ENCODE measurements at places on chromosomes 11 and 22.

GRCh38 chr11:70707821-70708220, 309.5 kb downstream of the CTTN start:
- no peak for DNase-seq

- DNase-seq: no peak
Measured at GRCh38 chr22:42346722-42347121, 76.3 kb upstream of the TCF20 start.

- DNase-seq: no peak
Measured at GRCh38 chr11:102662607-102663006, 37.5 kb upstream of the MMP20 start.

DNA sequence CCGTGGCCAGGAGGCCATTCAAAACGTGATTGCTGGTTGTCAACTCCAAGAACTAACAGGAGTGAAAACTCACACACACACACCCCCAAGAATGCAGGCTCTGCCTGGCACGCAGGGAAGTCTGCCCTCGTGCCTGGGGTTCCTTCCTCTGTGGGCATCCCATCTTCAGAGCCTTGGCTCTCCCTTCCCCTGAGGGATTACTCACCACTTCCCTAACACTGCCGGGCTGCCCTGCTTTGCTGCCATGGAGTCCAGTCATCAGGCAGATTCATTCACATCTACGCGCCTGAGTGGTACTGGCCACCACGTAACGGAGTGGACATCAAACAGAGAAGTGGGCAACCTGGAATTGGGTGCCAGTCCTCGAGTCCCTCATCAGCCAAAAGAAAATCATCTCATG, 120.7 kb upstream of the TMEM45B start:
- DNase-seq: no peak

DNA sequence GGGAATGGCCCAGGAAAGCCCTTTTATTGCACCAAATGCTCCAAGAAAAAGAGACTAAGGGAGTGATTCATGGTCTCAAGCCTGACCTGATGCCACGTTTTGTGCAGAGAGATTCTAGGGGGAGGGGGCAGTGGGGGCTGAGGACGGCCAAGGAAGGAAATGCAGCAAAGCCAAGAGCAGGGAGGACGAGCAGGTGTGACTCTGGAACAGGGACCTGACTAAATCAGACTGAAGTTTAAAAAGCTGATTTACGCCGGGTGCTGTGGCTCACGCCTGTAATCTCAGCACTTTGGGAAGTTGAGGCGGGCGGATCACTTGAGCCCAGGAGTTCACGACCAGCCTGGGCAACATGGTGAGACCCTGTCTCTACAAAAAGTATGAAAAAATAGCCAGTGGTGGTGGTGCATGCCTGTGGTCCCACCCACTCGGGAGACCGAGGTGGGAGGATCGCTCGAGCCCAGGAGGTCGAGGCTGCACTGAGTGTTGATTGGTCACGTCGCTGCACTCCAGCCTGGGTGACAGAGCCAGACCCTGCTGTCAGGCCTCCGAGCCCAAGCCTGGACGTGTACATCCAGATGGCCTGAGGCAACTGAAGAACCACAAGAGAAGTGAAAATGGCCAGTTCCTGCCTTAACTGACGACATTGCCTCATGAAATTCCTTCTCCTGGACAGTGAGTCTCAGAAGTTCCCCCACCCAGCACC, 10.8 kb upstream of the IFITM3 start:
- no peak for DNase-seq

GRCh38 chr11:43723617-43724016, 43.1 kb downstream of the HSD17B12 start:
- DNase-seq: no peak

GRCh38 chr11:32153747-32154146, 62.9 kb downstream of the RCN1 start:
- no peak for DNase-seq

DNA sequence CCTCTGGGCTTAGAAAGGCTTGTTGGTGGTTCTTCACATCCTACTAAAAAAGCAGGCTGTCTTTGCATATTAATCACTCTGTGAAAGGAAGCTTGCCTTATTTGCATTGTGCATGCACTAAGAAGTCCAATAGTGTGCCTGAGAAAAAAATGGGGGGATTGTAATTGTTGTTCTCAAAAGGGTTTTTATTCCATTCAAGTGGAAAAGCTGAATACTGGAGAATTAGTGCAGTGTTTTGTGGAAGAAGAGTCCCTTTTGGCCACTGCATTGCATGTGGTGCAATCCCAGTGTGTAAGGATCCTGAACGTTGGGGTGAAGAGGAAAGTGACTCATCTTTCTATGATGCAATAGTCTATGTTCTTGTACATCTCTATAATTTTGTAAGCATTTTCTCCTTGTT, 16.5 kb downstream of the NCAM1 start:
- DNase-seq: no peak

DNA sequence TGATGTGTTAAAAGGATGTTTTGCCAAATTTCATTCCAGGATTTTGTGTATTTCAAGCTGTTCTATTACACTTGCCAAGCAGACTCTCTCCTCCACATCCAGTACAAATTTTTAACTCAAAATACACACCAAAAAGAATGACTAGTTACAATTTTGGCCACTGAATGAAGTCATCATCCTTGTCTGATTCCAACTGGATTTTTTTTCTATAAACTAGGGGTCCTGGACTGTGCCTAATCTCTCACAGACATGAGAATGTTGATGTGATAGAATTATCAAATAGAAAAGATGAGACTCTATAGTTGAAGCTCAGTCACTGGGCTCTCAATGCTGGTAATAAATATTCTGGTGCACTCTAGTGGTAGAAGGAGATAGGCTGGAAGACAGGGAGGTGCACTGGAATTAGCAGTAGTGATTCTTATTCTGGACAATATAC, 85.8 kb downstream of the FANCF start:
- no peak for DNase-seq

DNA sequence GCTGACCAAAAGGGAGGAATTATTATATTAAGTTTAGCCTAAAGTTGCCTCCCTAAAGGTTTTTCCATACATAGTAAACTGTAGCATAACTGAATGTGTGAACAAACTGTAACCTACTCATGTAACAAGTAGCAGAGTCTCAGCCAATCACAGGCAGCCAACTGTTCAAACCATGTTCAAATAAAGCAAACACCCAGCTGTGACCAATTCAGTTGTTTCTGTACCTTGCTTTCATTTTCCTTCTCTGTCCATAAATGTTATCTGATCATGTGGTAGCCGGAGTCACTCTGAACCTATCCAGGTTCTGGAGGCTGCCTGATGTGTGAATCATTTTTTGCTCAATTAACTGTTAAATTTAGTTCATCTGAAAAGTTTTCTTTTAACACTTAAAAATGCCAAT, 373.5 kb downstream of the GUCY1A2 start:
- no peak for DNase-seq

DNA sequence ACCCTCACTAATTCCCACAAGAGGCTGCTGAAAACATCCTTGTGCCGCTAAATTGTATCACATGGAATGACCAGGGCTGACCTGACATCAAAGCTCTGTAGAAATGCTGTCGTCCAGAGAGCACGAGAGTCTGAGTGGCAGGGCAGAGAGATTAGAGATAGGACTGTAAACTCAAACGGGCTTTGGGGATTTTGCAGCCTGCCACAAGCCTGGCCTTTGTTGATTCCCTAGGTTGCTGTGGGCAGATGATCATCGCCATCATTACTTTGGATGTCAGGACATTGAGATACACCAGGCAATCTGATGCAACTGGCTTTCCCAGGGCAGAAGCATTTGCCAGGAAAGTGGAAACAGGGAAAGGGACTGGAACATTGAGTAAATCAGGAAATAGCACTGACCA, 131.6 kb downstream of the ETS1 start:
- DNase-seq: no peak

GRCh38 chr11:3840004-3840869, 522 bp downstream of the RHOG start:
- DNase-seq: no peak

GRCh38 chr11:123671534-123671933, 17.1 kb upstream of the SCN3B start:
- no peak for DNase-seq

DNA sequence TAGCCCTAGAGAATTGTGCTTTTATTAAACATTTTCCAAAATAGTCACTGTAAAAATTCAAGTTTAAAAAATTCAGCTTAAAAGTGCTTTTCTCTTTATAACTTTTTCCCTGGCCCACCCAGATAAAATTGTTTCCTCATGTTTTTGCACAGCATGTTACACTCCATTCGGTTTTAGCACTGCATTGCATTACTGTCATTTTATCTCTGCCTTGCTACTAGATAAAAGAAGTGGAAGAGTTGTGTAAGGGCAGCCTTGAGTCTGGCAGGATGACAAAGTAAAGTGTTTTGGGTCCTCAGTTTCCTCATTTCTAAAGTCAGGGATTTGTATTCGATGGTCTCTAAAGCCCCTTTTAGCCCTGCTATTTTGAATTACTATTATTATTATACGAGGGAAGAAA, 99.8 kb downstream of the ATM start:
- DNase-seq: no peak

DNA sequence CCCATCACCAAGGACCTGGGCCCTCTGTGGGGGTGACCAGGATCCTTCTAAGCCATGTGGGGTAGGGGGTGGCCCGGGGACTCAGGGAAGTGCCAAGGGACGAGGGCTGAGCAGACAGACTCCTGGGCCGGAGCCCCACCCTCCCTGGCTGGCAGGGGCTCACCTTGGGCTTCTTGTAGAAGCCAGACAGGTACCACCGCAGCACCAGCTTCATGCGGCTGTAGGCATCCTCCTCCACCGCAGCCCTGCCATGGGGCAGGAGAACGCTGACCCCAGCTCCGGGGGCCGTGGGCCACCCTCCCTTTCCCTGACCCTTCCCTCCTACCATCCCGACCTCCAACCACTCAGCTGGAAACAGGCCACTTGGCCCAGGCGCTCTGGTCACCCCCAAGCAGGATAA, 45.9 kb upstream of the CARS1 start:
- DNase-seq: no peak

DNA sequence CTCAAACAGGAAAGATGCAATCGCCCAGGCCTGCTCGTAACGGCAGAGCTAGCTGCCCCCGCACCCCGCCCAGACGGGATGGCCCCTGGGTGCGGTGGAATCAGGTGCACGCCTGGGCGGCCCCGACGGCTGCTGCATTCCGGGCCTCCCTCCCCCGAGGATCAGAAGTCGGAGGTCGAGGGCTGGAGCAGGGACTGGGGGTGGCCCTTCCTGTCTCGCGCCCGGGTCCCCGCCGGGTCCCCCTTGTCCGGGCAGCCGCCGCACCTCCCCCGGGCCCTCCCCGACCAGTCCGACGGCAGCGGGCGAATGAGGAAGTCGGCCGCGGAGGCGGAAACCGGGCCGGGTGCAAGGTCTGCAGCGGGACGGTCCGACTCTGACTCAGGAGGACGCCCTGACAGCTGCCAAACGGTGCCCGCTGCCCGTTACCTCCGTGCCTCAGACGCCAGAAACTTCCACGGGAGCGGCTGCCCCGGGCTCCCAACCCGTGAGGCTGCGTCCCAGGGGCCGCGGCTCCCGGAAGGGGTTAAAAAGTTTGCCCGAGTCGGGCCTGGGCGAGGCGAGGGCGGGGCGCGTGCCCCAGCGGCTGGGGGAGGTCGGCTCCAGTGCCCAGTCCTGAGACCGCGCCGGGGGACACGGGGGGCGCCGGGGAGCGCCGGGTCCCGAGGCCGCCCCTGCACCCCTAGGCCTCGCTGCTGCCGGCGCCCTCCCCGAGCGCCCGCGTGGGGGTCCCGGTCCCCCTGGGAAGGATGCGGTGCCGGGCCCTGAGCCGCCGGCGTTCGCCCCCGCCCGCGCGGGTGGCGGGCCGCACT, 663 bp downstream of the MYH9 start:
- no peak for DNase-seq

DNA sequence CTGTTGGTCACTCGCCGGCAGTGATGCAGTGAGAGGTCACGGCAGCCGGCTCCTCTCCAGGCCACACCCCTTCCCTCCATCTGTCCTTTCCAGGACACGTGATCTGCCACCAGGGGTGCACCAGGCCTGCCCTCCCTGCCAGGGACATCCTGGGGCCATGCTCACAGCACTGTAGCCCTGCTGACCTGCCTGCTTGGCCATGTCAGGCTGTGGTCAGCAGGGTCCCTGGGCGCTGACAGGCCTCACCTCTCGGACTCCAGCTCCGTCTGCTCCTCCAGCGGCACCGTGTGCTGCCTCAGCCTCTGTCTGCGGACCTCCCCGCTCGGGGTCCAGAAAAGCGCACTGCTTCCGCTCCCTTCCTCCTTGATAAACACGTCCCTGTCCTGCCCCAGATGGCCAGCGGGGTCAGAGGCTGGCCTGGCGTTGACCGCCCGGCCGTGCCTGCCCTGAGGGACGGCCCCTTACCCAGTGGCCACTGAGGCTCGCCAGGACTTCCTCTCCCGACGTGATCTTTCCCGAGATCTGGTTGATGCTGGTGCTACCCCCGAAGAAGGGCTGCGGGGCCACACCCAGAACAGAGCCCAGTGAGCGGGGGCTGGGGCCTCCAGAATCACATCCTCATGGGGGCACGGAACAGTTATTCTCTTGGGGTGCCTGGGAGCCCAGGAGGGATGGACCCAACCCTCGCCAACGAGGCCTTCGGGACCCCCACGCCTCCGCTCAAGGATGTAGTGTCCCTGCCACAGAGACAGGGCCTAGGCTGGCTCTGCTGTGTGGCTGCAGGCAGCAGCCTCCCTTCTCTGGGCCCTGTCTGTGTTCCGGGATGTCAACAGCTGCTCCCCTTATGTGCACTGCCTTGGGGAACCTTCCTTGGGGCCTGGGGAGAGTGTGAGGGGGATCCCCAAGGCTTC, 36.3 kb upstream of the CARS1 start:
- DNase-seq: no peak

- DNase-seq: no peak
Measured at GRCh38 chr11:61966734-61967115, 709 bp downstream of the FTH1 start.

GRCh38 chr11:95521133-95521542, 268.4 kb downstream of the FAM76B start:
- no peak for DNase-seq

- DNase-seq: no peak
Measured at GRCh38 chr11:72293910-72294615, 50.1 kb upstream of the PHOX2A start.

DNA sequence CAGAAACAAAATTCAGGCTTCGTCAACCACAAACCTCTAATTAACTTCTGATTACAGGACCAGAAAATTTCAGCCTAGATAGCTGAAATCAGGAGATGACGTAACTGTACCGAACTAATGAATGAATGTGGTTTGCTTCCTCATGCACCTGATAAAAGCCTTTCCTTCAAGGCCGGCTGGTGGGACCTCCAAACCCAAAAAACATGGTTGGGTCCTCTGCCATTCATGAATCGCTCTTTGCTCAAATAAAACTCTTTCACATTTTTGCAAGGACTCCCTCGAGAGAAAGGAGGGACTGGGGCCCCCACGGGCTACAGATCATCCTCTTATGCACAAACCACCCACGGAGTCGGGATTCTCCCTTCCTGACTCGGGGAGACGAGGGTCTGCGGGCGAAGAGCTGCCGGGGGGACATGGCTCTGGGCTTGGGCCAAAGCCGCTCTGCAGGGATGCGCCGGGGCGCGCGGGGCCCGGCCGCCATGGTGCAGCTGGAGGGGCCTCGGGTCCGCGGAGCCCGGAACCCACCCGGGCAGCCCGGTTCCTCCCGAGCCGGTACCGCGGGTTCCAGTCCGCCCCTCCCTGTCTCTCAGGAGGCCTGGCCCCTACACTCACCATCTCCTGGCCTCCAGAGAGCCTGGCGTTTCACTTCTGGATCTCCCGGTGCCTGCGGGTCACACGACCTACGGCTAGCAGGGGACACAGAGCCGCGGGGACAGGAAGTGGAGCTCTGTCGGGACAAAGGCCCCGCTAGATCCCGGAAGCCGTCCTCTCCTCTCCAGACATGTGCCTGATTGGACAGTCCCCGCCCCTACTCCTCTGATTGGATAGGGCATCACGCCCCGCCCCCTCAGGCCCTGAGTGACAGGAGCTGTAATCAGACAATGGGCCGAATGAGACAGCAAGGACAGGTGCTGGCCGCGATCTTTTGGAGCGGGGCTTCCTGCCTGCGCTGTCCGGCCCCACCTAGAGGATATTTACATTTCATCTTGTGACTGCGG, at the start of gene ZNF195:
ZNF195 (minus strand) TSS at position 721 of the 998 bp plus-strand sequence; CDS start at position 615, 106 bp downstream.
- peak; percentile 97 for DNase-seq

Measured in activated CD4-positive, CD25-positive, alpha-beta regulatory T cell treated with anti-CD3 and anti-CD28 coated beads, Interleukin-2, amount 50 U/mL, for 16 hours (primary cell).